ENCODE measurements at places on chromosomes 1 and 21.

- no peak for DNase-seq
These were observed 130.7 kb upstream of the BACE2 start for GRCh38 chr21:41037212-41037611.

GRCh38 chr1:93766451-93766850 lies 84.8 kb upstream of the BCAR3 start:
- DNase-seq: no peak

GRCh38 chr1:112618114-112618720 lies 724 bp downstream of the ST7L start:
- no peak for DNase-seq

GRCh38 chr1:24052220-24052619 lies 59.7 kb downstream of the MYOM3 start:
- DNase-seq: no peak

DNA sequence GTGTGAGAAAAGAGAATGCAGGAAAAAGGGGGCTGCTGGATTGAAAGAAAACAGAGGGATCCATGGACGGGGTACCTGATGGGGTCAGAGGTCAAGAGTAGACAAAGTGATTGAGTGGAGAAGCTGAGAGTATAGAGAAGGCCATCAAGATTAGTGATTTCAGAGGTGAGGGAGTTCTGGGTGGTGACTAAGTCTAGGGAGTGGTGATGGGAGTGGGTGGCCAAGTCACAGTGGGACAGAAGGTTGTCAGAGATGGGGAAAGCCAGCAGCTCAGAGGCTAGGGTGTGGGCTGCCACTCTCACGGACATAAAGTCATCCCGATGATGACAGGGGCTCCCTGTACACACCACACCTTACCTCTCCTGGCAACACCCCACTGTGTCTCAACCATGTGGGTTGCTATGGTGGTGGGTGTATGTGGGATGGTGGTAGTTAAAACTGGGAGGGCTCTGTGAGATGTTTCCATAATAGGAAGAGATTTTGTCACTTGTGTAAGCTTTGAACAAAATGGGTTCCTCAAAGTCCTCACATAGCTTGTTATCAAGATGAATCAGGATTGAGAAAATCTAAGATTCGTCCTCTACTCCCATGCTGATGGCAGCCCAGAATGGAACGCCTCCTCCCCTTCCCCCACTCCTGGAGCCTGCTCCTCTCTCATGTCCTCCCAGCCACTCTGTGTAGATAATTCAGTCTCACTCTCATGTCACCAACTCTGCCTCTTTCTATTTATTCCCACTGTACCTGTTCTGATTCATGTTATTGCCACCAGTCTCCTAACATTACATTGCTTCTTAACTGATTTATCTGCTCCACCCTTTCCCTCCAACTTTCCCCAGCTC lies 20.3 kb upstream of the CSF1 start:
- DNase-seq: no peak

All from glomerular endothelial cell (primary cell).